ENCODE measurements at places on chromosomes 3 and 15.

- DNase-seq: no peak
Measured at GRCh38 chr3:183584246-183584913, 28.9 kb upstream of the KLHL6 start.

- peak; percentile 80 for DNase-seq
Measured at GRCh38 chr3:57805674-57806073, 49.6 kb downstream of the SLMAP start.

GRCh38 chr3:159210336-159210735 lies 408.5 kb downstream of the MFSD1 start:
- no peak for DNase-seq

DNA sequence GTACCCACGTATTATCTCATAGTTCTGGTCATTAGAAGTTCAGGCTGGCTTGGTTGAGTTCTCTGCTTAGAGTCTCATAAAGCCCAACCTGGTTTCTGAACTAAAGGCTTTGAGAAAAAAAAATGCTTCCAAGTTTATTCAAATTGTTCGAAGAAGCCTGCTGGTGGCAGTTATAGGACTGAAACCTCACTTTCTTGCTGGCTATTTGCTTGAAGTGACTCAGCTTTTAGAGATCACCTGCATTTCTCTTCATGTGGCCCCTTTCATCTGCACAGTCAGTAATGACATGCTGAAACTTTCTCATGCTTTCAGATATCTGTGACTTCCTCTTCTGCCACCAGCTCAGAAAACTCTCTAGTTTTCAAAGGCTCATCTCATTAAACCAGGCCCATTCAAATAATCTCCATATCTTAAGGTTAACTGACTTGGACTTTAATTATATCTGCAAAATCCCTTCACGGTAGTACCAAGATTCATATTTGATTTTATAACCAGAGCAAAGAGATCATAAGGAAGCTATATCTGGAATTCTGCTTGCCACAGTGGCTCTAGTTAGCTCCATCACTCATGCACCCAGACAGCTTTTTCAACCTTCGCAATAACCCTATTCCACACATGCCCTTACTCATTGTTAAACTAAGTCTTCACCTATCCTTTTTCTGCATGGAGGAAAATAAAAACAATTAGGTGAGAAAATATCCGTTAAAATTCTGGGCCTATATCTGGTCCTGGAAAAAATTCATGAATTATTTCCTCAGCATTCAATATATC lies 433.8 kb upstream of the CBLB start:
- no peak for DNase-seq

- DNase-seq: no peak
Measured at GRCh38 chr15:78360367-78360801, 20.2 kb downstream of the CRABP1 start.

DNA sequence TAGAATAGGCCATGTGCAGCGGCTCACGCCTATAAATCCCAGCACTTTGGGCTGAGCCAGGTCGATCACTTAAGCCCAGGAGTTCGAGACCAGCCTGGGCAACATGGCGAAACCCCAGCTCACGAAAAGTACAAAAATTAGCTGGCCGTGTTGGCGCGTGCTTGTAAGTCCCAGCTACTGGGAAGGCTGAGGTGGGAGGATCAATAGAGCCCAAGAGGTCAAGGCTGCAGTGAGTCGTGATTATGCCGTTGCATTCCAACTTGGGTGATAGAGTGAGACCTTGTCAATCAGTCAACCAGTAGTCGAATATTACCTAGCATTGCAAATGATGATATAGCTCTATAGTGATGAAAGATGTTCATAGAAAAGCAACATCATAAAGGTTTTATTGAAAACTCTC lies 51.9 kb downstream of the USP8 start:
- DNase-seq: no peak

DNA sequence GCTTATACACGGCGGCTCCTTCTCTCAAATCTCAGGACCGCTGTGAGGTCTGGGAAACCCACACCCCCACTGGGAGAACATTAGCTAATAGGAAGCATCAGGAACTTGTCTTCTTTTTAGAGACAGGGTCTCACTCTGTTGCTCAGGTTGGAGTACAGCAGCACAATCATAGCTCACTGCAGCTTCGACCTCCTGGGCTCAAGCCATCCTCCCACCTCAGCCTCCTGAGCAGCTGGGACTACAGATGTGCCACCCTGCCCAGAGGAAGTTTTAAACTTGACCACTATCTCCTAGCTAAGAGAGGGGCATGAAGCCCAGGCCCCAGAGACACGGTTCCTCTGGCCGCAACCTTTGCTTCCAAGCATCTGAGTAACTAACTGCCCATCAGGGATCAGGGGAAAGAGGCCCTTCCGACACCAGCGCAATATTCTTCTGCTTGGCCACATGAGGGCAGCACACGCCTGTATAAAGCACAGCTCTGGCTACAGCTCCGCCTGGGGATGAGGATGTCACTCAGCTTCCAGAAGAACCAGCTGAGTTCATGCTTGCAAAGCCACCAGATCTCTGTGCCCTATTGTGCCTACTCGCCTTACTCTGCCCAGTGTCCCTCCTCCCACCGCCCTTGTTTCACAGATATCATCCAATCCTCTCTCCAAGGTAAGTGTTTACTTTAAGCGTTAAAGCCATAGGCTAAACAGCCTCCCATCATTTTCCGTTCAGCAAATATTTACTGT lies 57.6 kb upstream of the SLC6A11 start:
- peak; percentile 75 for DNase-seq

DNA sequence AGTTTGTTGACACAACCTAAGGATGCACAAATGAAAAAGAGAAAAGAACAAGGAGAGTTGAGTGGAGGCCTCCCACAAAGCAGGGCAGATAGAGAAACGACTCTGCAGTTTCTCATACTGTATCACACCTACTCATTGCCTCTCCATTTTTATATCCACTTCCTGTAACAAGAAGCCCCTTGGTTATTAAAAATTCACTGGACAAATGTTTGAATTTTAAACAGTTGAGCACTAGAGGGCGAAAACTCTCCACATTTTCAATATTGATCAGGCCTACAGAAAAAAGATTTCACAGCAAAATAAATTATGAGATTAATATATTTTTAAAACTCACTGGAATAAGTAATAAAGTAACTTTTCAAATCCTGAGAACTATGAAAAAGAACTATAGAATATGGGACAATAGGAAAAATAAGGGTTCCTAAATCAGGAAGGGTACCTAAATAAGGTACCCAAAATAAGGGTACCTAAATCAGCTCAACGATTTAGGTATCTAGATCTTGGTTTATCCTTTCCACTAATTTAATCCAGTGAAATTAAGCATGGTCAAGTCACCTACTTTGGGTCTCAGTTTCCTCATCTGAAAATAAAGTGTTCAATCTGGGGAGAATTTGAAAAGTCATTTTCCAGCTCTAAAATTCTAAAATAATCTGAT lies 47.0 kb upstream of the PPIB start:
- peak; percentile 35 for DNase-seq

GRCh38 chr3:129548104-129548965 lies 5.4 kb downstream of the H1-8 start:
- no peak for DNase-seq

GRCh38 chr3:44159696-44160300 lies 81.9 kb upstream of the TOPAZ1 start:
- no peak for DNase-seq

DNA sequence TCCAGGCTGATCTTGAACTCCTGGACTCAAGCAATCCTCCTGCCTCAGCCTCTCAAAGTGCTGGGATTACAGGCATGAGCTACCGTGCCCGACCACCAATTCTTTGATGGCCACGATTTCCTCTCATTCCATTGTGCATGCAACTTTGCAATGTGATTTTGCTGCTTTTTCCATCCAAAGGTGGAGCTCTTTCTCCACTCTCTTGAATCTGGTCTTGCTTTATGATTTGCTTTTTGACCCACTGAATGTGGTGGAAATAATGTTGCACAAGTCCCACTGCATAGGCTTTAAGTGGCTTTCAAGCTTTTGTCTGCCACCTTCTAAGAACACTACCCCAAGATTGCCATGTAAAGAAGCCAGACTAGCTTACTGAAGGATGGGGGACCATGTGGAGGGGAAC lies 10.6 kb downstream of the RPS27L start:
- DNase-seq: no peak

DNA sequence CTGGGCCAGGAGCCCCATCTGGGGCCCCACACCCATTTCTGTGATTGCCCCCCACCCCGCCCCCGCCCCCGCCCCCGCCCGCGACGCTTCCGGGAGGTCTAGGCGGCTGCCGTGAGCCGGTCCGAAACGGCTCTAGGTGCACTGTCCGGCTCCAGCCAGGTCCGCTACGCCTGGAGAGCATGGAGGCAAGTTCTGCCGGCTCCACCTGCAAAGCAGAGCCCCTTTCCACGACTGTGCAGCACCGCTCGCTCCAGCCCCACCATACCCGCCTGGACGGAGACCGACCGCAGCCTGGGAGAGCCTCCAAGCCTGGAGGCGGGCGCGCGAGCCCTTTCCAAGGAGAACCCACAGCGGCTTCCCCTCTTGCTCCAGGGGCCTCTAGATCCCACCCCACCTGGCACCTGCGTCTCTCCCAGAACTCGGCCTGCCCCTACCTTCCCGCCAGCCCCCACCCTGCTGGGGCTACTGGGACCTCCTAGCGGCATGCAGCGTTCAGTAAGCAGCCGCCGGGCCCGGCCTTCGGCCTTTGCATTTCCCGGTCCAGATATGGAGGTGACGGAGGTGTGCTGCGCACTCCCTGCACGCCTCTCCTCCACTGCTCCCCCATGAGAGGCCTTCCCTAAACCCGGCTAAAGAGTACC lies 66.2 kb downstream of the KLF13 start:
- no peak for DNase-seq

GRCh38 chr3:4474683-4475490 lies 7.8 kb upstream of the SUMF1 start:
- no peak for DNase-seq

- no peak for DNase-seq
Measured at GRCh38 chr3:118544458-118544857, 490.2 kb downstream of the IGSF11 start.

DNA sequence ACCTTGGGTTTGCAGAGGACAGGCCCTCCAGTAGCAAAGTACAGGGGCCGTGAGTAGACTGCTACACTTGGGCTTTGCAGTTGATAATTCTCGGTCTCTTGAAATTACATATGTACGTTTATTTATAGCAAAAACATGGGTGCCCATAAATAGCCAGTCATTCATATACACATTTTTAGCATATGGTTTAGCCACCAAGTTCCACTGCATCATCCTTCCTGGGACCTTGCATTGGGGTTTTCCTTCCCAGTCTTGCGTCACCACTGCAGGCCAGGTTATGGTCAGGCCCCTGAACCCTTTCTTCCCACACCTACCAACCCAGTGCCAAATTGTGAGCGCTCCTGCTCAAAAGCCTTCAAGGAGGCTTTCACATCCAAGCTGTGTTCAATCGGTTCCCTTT lies 12.7 kb downstream of the KLHL25 start:
- no peak for DNase-seq

- no peak for DNase-seq
Measured at GRCh38 chr3:66047311-66048050, 8.8 kb upstream of the MAGI1 start.

DNA sequence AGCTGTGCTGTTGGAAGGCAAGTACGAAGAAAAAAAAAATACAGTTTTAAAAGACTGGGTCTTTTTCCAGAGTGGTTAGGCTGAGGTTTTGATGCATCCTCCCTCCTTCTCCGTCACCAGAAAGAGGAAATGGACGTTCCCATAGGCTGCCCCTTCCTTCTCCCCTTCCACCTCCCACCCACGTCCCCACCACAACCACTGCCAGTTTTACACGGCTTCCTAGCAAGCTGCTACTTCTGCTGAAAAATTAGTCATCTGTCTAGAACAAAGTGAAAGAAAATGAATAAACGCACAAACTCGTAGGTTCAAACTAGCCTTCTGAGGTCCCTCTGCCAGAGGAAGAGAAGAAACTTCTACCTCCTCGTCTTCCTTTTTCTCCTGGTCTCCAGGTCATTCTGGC lies 71.6 kb upstream of the RPL35A start:
- no peak for DNase-seq

- DNase-seq: no peak
Measured at GRCh38 chr3:45765958-45766357, 30.4 kb downstream of the SLC6A20 start.

- DNase-seq: no peak
Measured at GRCh38 chr15:98966091-98966787, 41.4 kb downstream of the PGPEP1L start.

DNA sequence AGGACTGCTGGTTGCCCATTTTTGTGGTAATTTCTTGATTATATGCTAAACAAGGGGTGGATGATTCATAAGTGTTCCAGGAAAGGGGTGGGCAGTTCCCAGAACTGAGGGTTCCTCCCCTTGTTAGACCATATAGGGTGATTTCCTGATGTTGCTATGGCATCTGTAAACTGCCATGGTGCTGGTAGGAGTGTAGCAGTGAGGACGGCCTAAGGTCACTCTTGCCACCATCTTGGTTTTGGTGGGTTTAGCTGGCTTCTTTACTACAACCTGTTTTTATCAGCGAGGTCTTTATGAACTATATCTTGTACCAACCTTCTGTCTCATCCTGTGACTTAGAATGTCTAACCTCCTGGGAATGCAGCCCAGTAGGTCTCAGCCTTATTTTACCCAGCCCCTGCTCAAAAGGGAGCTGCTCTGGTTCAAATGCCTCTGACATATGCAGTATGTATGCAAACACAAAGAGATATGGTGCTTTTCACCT lies 46.2 kb downstream of the C3orf38 start:
- DNase-seq: no peak

DNA sequence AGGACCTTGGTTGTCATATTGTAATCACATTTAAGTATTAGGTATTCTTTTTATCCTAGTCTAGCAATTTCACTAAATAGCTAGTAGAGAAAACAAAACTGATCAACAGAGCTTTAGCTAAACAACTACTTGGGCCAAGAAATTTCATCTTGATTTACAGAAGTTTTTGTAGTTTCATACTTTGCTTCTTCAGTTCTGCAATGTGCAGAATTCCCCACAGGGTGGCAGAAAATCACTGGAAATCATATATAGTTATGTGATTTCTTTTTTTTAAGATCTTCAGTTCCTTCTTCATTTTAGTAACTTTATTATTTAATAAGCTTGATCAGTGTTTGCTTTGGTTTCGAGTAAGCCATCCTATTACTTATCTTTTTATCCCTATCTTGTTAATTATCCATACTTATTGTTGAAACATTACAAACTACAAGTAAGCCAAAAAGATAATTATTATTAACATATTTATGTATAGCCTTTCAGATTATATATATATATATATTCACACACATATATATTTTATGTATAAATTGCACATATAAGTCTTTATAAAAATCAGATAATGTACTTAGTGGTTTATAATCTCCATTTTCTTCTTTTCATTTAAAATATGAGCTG lies 2.2 kb upstream of the BNIP2 start:
- DNase-seq: peak; percentile 53

- DNase-seq: peak; percentile 18
Measured at GRCh38 chr15:97502038-97502437, 458.5 kb upstream of the ARRDC4 start.

DNA sequence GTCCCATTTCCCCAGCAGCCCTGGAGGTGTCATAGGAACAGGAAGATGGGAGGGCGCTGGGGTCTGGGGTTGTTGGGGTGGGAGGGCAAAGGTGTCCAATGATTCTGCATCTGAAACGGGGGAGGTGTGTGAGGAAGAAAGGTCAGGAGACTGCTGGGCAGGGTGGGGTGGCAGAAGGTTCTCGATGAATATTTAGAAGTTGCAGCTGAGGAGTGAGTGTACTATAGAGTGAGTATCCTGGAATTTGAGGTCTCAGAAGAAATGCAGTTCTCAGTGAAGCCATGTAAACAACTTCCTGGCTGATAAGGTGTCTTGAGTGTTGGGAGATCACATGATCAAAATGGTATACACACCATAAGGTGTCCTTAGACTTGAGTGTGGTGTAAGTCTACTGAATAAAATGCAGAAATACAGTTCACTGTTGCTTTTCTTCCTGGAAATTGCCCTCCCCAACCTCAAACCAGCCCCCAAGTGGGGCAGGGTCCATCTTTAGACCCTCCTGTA lies 9.9 kb downstream of the B3GNT5 start:
- no peak for DNase-seq

GRCh38 chr15:42504631-42505030 lies 9.2 kb downstream of the SNAP23 start:
- DNase-seq: no peak

All from LoVo (cell line).